Muscle of leg (tissue), 16 donors: ENCODE measurements at places on chromosomes 2 and 18.

- no peak overlapping the region for H3K4me3 ChIP-seq
- H3K27me3 ChIP-seq: no peaks in the 10 kb centered on the region
These were observed 34.9 kb downstream of the CDC42EP3 start for GRCh38 chr2:37636381-37637066.

- no peak for DNase-seq
- no peaks in the 10 kb centered on the region for H3K27me3 ChIP-seq
- H3K27ac ChIP-seq: no peak overlapping the region
- no peaks in the 10 kb centered on the region for H3K36me3 ChIP-seq
These were observed 1518.3 kb downstream of the RPIA start for GRCh38 chr2:90209806-90210205.

GRCh38 chr2:50315336-50315735, 716.6 kb downstream of the NRXN1 start:
- H3K4me1 ChIP-seq: no peaks in the 10 kb centered on the region
- no peak overlapping the region for H3K27ac ChIP-seq
- H3K36me3 ChIP-seq: no peaks in the 10 kb centered on the region

DNA sequence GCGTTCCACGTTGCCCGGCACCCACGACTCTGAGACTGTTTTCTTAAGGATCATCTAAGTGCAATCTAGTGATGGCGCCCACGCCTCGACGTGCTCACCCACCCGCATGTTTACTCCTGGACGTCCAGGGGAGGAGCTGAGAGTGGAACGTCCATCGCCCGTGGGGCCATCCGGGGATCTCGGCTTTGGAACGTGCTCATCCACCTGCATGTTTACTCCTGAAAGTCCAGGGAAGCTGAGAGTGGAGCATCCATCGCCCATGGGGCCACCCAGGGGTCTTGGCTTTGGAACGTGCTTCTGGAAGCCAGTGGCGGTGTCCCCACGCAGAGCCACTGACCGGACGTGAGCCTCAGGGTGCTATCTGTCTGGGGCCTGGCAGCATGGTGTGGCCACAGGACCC, 45.6 kb upstream of the SALL3 start:
- no peak overlapping the region for H3K27ac ChIP-seq
- H3K27me3 ChIP-seq: peaks cover 6% of the 10 kb centered on the region
- H3K4me3 ChIP-seq: no peak overlapping the region
- DNase-seq: no peak
- H3K36me3 ChIP-seq: no peaks in the 10 kb centered on the region

DNA sequence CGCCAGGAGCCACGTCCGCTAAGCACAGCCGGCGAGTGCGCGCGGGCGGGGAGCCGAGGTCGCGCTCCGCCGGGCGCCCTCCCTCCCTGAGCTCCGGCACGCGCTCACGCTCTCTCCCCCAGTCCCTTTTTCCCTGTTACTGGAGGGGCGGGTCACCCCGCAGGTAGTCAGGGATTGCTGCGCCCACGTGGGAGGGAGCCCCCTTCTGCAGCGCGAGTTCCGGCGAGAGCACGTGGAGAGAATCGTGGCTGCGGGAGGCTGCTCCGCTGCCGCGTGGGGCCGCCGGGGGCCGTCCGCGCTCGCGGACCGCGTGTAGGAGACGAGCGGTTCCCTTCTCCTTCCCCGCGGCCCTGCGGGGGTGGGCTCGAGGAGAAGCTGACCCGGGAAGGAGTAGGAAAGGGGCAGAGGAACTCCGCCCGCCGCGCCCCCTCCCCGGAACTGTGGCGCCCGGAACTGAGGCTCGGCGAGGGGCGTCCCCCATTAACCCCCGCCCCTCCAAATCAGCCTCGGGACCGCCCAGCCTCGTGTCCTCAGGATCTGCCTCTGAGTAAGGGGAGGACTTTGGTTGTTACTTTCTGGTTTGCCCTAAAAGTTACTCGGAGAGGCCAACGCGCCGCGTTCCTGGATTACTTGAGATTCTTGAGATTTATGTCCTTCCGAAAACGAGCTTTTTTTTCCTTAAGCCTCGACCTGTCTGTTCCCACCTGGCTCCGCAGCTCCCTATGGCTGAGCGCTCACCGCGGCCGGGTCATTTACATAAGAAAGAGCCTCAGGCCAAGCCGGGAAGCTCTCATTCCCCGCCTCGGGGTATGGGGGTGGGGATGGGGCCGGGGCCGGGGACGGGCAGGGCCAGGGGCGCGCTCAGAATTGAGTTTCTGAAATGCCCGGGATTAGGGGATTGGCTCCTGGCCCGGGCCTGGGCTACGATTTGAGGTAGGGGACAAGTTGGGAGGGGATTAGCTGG, 1.1 kb downstream of the HK2 start:
- peak overlapping the region; percentile 71 for H3K4me3 ChIP-seq
- H3K27ac ChIP-seq: peak overlapping the region; percentile 51
- H3K4me1 ChIP-seq: peaks cover 20% of the 10 kb centered on the region
- peak; percentile 78 for DNase-seq
- H3K27me3 ChIP-seq: peaks cover 7% of the 10 kb centered on the region

DNA sequence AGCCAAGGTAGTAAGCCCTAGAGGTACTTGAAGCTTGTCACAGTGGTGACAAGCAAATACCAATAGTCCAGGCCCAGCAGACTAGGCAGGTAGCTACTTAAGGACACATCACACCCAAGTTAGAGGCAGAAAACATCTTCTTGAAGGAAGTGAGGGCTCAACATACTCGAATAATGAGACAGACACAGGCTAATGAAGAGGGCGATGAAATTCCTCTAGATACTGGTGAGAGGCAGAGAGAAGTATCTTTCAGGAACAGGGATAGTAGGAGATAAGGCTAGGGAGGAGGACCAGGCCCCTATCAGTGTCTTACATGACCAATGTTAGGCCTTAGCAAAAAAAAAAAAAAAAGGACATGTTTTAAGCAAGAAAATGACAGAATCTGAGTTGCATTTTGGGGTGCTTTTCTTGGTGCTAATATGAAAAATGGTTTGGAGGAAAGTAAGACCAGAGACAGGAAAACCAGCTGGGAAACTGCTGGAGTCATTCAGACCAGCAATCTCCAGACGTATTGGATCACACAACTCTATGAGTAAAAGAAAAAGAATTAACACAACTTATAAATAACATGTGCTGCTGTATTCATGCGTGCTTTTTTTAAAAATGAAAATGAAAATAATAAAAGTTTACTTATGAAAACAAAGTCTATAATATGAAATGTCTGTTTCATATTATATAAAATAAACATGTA, 37.7 kb downstream of the COBLL1 start:
- H3K4me1 ChIP-seq: no peaks in the 10 kb centered on the region
- H3K27me3 ChIP-seq: no peaks in the 10 kb centered on the region
- H3K36me3 ChIP-seq: no peaks in the 10 kb centered on the region

DNA sequence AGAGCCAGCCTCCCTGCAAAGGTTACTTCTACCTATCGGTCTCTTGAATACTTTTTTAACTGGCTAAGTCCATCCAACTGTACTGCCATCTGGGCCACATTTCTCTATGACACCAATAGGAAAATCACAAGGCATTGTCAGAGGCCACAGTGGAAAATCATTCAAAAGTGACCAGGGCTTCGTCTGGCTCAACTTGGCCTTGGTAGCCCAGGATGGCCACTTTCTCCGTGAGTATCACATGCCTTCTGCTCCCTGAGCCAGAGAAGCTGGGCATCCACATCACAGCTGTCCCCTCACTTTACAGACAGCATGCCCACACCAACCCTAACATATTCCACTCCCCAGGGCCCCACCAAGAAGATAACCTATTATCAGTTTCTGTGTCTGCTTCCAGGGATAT, 5.8 kb downstream of the CIB4 start:
- DNase-seq: no peak

GRCh38 chr2:154637456-154637855, 61.0 kb upstream of the KCNJ3 start:
- H3K4me3 ChIP-seq: no peak overlapping the region
- H3K27me3 ChIP-seq: no peaks in the 10 kb centered on the region
- H3K36me3 ChIP-seq: no peaks in the 10 kb centered on the region
- no peak overlapping the region for H3K27ac ChIP-seq
- H3K4me1 ChIP-seq: no peaks in the 10 kb centered on the region
